ENCODE measurements at places on chromosomes 13 and 19.

- DNase-seq = peak; percentile 41
Observed at GRCh38 chr13:98751861-98752466, 508 bp downstream of the SLC15A1 start.

- DNase-seq = peak; percentile 66
Observed at GRCh38 chr19:42024622-42025111, 30.6 kb upstream of the ATP1A3 start.

- DNase-seq = peak; percentile 62
Observed at GRCh38 chr19:44585371-44586133, 27.8 kb upstream of the IGSF23 start.

GRCh38 chr13:20188667-20189553 lies 3.8 kb downstream of the GJB2 start:
- DNase-seq = no peak

All from fibroblast of the aortic adventitia (primary cell).